Ovary (tissue), 10 donors: ENCODE measurements at places on chromosomes 11 and 22.
A peak's percentile ranks its signal among the peaks of the same experiment; 100 is the strongest.

GRCh38 chr22:33780531-33781136, 139.6 kb downstream of the LARGE1 start:
- H3K27ac ChIP-seq = no peak overlapping the region
- H3K27me3 ChIP-seq = no peaks in the 10 kb centered on the region
- no peaks in the 10 kb centered on the region for H3K36me3 ChIP-seq
- no peak overlapping the region for H3K4me3 ChIP-seq

DNA sequence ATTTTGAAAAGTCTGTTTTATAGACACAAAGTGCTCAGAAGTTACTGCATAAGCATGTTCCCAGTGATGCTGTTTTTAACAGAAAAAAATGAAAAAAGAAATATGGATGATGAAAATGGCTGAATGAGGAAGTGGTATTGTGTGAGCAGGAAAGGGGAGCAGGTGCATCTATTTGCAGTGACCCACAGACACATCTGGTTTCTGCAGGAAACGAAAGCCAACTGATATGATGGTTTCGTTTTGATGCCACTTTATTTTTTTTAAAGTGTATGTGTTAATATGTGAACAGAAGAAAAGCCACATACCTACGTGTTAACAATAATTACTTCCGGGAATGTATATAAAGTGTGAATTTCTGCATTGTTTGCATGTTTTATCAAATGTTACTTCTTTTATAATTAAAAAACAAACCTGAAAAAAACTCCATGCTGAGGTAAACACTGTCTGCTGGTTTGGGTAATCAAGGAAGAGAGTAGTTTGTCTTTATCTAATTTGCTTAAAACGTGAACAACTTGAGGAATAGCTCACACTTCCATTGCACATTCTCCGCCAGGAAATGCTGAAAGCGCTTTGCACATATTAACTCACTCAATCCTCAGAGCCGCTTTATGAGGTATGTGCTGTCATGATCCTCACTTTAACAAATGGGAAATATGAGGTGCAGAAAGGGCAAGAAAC, 1335.9 kb downstream of the TBC1D22A start:
- H3K4me3 ChIP-seq = no peak overlapping the region
- DNase-seq = no peak

- peaks cover 10% of the 10 kb centered on the region for H3K4me1 ChIP-seq
- no peak for DNase-seq
- H3K36me3 ChIP-seq = no peaks in the 10 kb centered on the region
Measured at GRCh38 chr11:77753230-77753629, 67.3 kb downstream of the RSF1 start.

- no peak overlapping the region for H3K4me3 ChIP-seq
- no peak overlapping the region for H3K27ac ChIP-seq
- H3K36me3 ChIP-seq = no peaks in the 10 kb centered on the region
- DNase-seq = no peak
Measured at GRCh38 chr22:39545386-39546365, 13.1 kb upstream of the RPS19BP1 start.

- no peaks in the 10 kb centered on the region for H3K27me3 ChIP-seq
- no peaks in the 10 kb centered on the region for H3K4me1 ChIP-seq
- no peak for DNase-seq
- H3K36me3 ChIP-seq = no peaks in the 10 kb centered on the region
- no peak overlapping the region for H3K27ac ChIP-seq
Measured at GRCh38 chr22:38724926-38725571, 19.3 kb downstream of the GTPBP1 start.

DNA sequence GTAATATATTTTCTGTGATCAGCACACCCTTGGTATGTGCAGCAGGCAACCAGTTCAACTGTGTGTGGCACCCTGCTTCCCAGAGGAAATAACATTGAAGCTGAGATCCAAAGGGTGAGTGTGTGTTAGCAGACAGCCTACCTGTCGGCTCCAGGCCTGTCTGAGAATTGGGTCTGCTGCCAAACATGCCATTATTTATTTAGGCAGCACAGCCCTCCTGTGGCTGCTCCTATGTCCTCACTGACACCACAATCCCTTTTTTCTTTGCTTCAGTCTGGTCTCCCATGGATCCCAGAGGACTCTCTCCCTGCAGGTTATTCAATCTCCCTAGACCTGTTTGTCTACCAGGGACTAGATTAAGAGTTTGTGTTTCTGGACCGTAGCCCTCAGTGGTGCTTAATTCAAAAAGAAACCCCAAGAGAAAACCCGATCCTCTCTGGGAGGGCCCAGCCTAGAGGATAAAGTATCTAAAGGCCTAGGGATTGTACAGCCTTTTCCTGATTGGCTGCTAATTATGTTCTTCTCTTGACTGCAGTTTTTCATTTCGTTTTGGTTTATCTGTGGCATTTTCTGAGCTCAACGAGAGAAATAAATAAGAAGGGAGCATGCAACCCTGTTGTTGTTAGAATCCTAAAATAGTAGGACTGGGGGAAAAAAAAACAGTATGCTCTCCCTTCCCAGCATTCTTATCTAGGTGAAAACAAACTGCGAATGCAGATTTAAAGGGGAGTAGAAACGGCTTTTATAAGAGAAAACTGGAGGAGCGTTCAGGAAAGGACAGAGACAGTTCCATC, 24.1 kb downstream of the KCNE3 start:
- H3K27ac ChIP-seq = peak overlapping the region; percentile 82
- H3K36me3 ChIP-seq = no peaks in the 10 kb centered on the region
- H3K4me1 ChIP-seq = peaks cover 12% of the 10 kb centered on the region
- no peak for DNase-seq

DNA sequence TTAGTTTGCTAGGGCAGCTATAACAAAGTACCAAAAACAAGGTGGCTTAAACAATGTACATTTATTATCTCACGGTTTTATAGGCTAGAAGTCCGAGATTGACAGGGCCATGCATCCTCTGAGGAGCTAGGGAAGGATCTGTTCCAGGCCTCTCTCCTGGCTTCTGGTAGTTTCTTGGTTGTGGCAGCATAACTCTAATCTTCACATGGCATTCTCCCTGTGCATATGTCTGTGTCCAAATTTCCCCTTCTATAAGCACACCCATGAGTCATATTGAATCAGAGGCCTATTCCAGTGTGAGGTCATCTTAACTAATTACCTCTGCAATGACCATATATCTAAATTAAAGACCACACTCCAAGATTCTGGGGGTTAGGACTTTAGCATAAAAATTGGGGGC, 31.3 kb upstream of the MMP13 start:
- H3K4me1 ChIP-seq = no peaks in the 10 kb centered on the region
- DNase-seq = no peak
- H3K4me3 ChIP-seq = no peak overlapping the region
- no peaks in the 10 kb centered on the region for H3K36me3 ChIP-seq
- no peak overlapping the region for H3K27ac ChIP-seq

- H3K27ac ChIP-seq = no peak overlapping the region
- peak; percentile 32 for DNase-seq
- no peaks in the 10 kb centered on the region for H3K27me3 ChIP-seq
- H3K4me1 ChIP-seq = peaks cover 13% of the 10 kb centered on the region
- no peak overlapping the region for H3K4me3 ChIP-seq
Measured at GRCh38 chr22:39593066-39593930, 22.7 kb downstream of the CACNA1I start.

GRCh38 chr11:133529807-133530500, 2.3 kb downstream of the OPCML start:
- H3K4me3 ChIP-seq = no peak overlapping the region
- H3K27me3 ChIP-seq = no peaks in the 10 kb centered on the region
- no peaks in the 10 kb centered on the region for H3K4me1 ChIP-seq
- no peaks in the 10 kb centered on the region for H3K36me3 ChIP-seq
- H3K27ac ChIP-seq = no peak overlapping the region
- DNase-seq = no peak

- no peaks in the 10 kb centered on the region for H3K36me3 ChIP-seq
- no peak overlapping the region for H3K27ac ChIP-seq
Measured at GRCh38 chr11:120295099-120295498, 30.0 kb upstream of the TLCD5 start.

GRCh38 chr11:32259641-32260081, 168.8 kb downstream of the RCN1 start:
- no peak for DNase-seq
- no peak overlapping the region for H3K27ac ChIP-seq
- H3K4me3 ChIP-seq = no peak overlapping the region
- no peaks in the 10 kb centered on the region for H3K27me3 ChIP-seq
- H3K36me3 ChIP-seq = no peaks in the 10 kb centered on the region
- H3K4me1 ChIP-seq = peaks cover 7% of the 10 kb centered on the region

GRCh38 chr22:17960695-17961445, 63.5 kb downstream of the MICAL3 start:
- H3K27me3 ChIP-seq = no peaks in the 10 kb centered on the region
- H3K27ac ChIP-seq = no peak overlapping the region
- no peak overlapping the region for H3K4me3 ChIP-seq
- no peak for DNase-seq

GRCh38 chr11:8239040-8239439, 24.6 kb downstream of the LMO1 start:
- no peak for DNase-seq
- no peaks in the 10 kb centered on the region for H3K36me3 ChIP-seq
- no peaks in the 10 kb centered on the region for H3K27me3 ChIP-seq
- no peak overlapping the region for H3K4me3 ChIP-seq
- H3K27ac ChIP-seq = no peak overlapping the region
- H3K4me1 ChIP-seq = no peaks in the 10 kb centered on the region

- H3K27me3 ChIP-seq = no peaks in the 10 kb centered on the region
- peaks cover 3% of the 10 kb centered on the region for H3K4me1 ChIP-seq
- no peak overlapping the region for H3K4me3 ChIP-seq
- H3K27ac ChIP-seq = no peak overlapping the region
Measured at GRCh38 chr11:64219354-64219684, 6.7 kb downstream of the TRPT1 start.

GRCh38 chr11:107928767-107929507, 689 bp downstream of the RAB39A start:
- peak overlapping the region; percentile 12 for H3K4me3 ChIP-seq
- no peaks in the 10 kb centered on the region for H3K36me3 ChIP-seq
- DNase-seq = no peak
- H3K27ac ChIP-seq = no peak overlapping the region
- H3K4me1 ChIP-seq = peaks cover 2% of the 10 kb centered on the region
- H3K27me3 ChIP-seq = no peaks in the 10 kb centered on the region

- no peaks in the 10 kb centered on the region for H3K27me3 ChIP-seq
- no peak overlapping the region for H3K27ac ChIP-seq
- H3K36me3 ChIP-seq = no peaks in the 10 kb centered on the region
- no peak for DNase-seq
Measured at GRCh38 chr11:82959987-82960778, 58.6 kb downstream of the DDIAS start.

GRCh38 chr11:41118521-41118920, 340.9 kb downstream of the LRRC4C start:
- H3K36me3 ChIP-seq = no peaks in the 10 kb centered on the region
- no peaks in the 10 kb centered on the region for H3K27me3 ChIP-seq
- H3K4me3 ChIP-seq = no peak overlapping the region

DNA sequence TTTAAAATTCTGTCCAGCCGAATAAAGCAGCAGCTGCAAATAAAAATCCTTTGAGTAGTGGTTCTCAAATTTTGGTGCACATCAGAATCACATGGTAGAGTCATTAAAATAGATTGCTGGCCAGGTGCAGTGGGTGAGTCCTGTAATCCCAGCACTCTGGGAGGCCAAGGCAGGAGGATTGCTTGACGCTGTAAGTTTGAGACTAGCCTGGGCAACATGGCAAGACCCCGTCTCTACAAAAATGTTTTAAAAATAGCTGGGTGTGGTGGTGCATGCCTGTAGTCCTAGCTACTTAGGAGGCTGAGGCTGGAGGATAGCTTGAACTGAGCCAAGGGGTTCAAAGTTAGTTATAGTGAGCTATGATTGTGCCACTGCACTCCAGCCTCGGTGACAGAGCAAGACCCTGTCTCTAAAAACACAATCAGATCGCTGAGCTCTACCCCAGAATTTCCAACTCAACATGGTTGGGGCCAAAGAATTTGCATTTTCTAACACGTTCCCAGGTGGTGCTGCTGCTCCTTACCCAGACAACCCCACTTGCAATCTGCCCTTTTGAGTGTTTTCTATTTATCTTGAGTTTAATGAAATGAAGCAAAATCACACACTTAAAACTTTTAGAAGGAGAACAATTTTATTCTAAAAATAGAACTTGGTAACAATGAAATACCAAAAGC, 48.8 kb downstream of the BIRC2 start:
- no peaks in the 10 kb centered on the region for H3K4me1 ChIP-seq
- no peaks in the 10 kb centered on the region for H3K36me3 ChIP-seq
- DNase-seq = no peak
- H3K27me3 ChIP-seq = no peaks in the 10 kb centered on the region
- H3K27ac ChIP-seq = no peak overlapping the region

- peaks cover 12% of the 10 kb centered on the region for H3K4me1 ChIP-seq
- H3K27ac ChIP-seq = no peak overlapping the region
- DNase-seq = no peak
Measured at GRCh38 chr22:31087744-31088215, 6.7 kb downstream of the SMTN start.

- H3K4me3 ChIP-seq = peak overlapping the region; percentile 73
- no peaks in the 10 kb centered on the region for H3K27me3 ChIP-seq
- H3K4me1 ChIP-seq = peaks cover 24% of the 10 kb centered on the region
- H3K36me3 ChIP-seq = no peaks in the 10 kb centered on the region
Measured at GRCh38 chr11:575313-575995, 816 bp upstream of the PHRF1 start.

- no peaks in the 10 kb centered on the region for H3K4me1 ChIP-seq
- H3K27me3 ChIP-seq = no peaks in the 10 kb centered on the region
- DNase-seq = no peak
Measured at GRCh38 chr11:64627371-64627770, 36.4 kb downstream of the SLC22A12 start.

DNA sequence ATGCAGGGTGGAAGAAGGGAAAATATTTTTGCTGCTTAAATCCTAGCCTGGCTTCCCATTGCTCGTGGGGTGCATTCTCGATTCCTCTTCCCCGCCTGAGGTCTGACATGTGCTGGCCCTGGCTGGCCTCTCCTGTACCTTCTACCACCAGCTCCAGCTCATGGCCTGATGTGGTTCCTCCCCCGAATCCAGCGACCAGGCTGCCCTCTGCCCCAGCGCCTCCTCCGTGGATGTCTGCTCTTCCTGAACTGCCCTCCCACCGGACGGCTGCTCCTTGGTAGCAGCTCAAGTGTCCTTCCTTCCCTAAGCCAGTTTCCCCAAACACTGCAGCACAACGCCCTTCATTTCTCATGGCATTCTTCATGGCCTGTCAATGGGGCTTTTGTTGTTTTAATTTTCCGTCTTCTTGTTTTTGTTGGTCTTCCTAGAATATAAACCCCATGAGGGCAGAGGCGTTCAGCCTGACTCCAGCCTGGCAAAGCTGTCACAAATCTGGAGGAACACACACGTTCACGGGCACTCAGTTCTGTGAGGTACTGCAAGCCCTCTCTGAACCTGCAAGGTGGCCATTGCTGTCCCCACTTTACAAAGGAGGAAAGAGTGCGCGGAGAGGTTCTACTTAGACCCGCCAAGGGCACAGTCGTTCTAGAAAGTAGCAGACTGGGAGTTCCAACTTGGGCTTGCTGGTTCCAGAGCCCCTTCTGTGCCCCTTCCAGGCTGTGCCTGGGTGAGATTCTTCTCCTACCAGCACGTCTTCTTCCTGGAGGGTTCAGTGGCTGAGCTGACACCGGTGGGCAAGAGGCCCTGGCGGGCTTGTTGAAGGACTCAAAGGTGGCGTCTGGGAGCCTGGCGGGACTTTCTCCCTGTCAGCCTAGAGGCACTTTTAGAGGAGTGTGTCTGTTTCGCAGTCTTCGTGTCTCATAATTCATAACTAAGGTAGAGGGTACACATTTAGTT, 953 bp upstream of the LRP5 start:
- no peaks in the 10 kb centered on the region for H3K36me3 ChIP-seq
- peaks cover 16% of the 10 kb centered on the region for H3K4me1 ChIP-seq
- peak; percentile 53 for DNase-seq
- peak overlapping the region; percentile 64 for H3K4me3 ChIP-seq
